ENCODE measurements at places on chromosomes 7 and 10.

- DNase-seq = no peak
Observed at GRCh38 chr10:79380125-79380945, 33.1 kb downstream of the PPIF start.

- DNase-seq = no peak
Observed at GRCh38 chr7:25597946-25598345, 369.7 kb upstream of the NPVF start.

- DNase-seq = no peak
Observed at GRCh38 chr7:41977151-41977651, 259.8 kb downstream of the GLI3 start.

DNA sequence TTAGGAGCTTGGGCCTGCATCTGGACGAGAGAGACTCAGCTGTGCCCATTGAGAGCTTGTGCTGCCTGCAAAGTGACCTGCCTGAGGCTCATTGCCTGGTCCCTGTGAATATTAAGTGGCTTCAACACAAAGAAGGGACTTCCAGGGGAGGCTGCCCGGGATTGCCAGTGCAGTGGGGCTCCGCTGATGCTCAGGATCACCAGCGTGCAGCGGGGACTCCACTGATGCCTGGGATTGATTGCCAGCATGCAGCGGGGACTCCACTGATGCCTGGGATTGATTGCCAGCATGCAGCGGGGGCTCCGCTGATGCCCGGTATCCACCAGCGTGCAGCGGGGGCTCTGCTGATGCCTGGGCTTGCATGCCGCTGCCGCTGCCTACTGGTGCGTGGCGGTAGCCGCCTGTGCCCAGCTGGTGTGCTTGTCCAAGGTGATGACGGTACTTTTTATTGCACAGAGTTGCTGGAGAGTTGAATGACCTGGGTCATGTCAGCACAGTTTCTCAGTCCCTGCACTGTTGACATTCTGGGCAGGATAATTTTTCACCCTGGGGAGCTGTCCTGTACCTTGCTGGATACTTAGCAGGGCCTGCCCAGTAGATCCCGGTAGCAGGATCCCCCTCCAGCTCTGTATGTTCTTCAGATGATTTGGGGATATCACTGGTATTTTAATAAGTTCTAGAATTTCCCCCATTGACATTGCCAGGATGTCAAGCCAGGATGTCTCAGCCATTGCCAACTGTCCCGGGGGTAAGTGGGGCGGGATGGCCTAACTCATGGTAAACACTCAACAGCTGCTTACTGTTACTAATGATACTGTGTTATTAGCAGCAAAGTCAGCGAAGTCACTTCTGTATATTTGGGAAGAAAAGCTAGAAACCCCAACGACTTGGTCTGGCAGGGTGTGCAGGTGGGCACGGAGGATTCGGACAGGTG lies 13.0 kb downstream of the DOCK1 start:
- DNase-seq = no peak

- DNase-seq = no peak
Observed at GRCh38 chr7:85529201-85529600, 342.3 kb upstream of the SEMA3D start.

DNA sequence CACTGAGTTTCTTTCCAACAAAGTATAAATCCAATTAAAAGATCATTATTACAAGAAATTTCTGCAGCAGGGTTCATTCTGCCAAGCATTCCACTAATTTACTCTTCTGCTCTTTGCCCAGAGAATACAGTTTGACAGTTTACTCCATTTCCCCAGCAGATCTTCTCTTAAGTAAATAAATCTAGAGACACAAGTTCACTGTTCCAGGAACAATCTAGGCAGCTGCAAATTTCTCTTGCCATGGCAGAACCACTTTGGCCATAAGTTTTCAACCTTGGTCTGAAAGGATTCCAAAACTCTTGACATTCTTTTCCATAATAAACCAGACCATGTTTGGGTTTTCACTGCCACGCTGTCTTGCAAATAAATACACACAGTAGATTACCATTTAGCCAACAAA lies 11.5 kb downstream of the RGS10 start:
- no peak for DNase-seq

GRCh38 chr10:68196701-68197100 lies 35.2 kb downstream of the ATOH7 start:
- no peak for DNase-seq

- no peak for DNase-seq
Observed at GRCh38 chr10:116984202-116984990, 20.6 kb downstream of the SHTN1 start.

DNA sequence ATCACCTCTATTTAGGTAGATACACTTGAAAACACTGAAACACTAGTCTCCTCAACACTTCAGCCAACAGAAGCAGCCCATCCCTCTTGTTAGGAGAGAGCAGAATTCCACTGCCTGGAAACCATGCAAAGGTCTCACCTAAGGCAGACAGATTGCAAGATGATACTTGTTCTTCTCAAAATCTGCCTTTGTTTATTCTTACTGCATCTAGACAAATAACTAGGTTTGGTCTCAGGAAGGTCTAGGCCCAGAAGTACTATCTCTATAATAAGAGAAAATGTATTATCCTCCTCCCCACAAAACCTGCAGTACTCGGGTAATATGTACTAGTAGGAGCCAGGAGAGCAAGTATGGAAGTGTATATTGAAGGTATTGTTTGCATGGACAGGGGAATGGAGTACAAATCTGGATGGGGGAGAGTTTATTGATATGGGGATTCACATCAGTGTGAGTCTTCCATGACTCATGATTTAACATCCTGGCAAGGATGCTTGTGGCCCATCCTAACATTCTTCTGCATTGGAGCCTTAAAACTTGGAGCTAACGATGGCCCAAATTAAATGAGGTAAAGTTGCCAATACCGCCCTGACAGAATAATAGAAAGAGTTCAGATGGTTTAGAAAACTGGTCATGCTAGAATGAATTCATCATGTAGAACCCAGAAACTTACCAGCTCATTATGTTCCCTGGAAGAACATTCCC lies 109.2 kb downstream of the EPC1 start:
- DNase-seq = no peak

DNA sequence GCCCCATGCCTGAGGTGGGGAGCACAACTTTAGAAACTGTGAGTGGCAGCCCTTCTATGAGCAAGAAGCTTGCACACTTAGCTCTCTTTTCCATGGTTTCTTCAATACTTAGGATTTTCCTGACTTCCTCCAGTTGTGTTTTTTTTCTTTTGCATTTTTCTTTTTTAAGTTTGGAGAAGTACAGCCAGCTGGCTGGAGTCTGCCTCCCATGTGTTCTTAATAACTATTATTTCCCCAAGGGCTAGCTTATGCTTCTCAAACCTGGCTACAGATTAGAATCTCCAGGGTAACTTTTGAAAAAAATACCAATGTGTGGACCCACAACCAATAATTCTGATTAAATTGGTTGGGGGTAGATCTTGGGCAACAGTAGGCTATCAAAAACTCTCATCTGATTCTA lies 37.4 kb upstream of the MEOX2 start:
- DNase-seq = no peak

DNA sequence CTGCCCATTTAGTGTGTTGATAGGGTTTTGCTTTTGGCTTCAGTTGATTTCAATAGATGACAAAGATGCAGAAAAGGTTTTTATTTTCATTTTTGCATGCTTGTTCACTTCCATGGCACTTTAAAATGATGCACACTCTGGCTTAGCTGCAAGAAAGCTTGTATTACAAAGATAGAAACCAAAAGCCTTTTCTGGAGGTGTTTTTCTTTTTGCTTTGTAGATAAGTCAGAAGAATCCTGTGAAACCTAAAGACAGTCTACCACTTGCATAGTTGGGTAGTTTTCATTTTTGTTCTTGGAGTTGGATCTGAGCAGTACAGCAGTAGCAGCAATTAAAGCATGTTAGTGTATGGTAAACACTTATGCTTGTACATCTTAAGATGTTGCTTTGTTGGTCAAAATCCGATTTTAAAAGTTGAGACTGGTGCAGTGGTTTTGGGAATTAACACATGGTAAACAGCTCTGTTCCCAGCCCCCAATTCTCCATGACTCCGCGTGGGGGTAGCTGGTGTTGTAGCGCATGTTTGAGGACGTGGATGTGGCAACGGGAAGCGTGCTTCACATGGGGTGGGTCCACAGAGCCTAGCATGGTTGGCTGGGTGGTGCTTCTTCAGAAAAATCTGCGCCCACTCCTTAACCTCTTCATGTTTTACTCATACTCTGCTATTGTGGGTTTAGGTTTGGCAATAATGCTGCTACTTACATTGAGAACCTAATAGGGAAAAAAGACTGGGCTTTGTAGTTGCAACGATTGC lies 19.8 kb downstream of the CCNY start:
- DNase-seq = no peak

DNA sequence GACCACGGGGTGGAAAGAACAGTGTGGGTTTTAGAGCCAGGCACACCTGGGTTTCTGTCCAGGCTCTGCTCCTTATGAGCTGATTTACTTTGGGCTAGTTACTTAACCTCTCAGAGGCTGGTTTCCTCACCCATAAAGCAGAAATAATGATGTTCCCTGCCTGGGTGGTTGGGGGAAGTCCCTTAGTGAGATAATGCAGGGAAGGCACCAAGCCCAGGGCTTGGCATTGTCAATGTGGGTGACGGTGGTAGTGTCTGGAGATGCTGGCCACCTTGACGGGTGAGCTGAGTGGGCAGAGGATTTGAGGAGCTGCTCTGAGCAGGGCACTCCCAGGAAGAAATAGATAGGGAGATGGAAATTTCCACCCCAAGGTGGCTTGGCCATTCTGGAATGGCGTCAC lies 65.2 kb downstream of the SH2D4B start:
- no peak for DNase-seq

- DNase-seq = no peak
Observed at GRCh38 chr7:34296663-34297062, 361.4 kb upstream of the NPSR1 start.

DNA sequence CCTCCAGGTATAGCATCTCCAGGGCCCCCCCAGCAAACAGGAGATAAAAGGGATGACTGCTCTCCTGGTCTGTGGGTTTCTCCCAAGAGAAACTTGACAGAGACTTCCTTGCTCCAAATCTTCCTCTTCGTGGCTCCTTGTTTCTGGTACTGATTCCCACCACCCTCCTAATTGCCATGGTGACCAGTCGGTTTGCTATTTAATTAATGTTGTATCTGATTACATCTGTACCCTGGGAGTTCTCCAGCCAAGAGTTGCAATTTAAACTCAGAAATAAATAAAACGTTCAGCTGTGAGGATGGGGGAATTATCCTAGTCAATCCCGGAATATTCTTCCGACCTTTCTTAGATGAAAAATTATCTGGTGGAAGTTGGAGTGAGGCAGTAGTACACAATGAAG lies 264.7 kb downstream of the PAXIP1 start:
- DNase-seq = no peak

DNA sequence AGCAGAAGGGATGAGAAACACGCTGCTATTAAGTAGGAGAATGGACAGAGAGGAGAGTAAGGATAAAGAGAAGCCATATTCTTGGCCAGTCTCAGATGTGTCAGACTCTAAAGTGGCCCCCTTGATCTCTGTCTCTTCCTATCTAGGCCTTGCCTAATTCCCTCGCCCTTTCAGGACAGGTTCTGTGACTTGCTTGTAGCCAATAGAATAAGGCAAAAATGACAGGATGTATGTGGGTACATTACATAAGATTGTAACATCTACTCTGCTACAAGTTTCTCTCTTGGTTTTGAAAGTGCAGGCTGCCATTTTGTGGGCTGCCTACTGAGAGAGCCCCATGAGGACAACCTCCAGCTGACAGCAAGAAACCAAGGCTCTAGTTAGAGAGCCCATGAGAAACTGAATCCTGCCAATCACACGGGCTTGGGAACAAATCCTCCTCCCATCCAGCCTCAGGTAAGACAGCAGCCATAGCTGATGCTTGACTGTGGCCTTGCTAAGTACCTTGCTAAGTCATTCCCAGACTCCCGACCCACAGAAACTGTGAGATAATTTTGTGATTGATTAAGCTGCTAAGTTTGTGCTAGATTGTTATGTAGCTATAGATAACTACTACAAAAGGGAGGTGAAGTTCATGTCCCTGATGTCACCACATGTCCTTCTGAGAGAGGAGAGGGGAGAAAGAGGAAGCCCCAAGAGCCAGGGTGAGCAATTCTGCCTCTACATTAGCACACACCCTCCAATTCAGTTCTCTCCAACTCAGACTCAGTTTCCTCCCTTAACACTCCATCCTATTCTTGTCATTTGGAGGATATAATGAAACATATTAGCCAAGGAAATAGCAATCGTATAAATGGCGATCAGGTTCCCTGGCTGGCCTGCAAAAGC lies 185.5 kb downstream of the SGMS1 start:
- DNase-seq = no peak

DNA sequence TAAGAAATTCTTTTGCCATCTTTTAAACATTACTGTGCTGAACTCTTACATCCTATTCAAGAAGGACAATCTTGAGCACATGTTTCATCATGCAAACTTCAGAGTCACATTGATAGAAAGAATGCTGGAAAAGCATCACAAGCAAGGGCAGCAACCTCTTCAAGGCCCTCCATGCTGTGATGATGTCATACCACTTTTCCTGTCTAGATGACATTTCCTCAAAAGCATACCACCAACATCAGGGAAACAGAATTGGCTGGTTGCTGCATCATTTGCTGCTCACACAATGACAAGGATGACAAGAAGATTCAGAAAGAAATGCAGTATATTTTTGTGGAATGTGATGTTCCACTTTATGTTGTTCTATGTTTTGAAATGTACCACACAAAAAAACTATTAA lies 37.6 kb downstream of the CYP2C8 start:
- DNase-seq = no peak

All from NCI-H446 (cell line).